ENCODE measurements at places on chromosomes 7 and 10.

DNA sequence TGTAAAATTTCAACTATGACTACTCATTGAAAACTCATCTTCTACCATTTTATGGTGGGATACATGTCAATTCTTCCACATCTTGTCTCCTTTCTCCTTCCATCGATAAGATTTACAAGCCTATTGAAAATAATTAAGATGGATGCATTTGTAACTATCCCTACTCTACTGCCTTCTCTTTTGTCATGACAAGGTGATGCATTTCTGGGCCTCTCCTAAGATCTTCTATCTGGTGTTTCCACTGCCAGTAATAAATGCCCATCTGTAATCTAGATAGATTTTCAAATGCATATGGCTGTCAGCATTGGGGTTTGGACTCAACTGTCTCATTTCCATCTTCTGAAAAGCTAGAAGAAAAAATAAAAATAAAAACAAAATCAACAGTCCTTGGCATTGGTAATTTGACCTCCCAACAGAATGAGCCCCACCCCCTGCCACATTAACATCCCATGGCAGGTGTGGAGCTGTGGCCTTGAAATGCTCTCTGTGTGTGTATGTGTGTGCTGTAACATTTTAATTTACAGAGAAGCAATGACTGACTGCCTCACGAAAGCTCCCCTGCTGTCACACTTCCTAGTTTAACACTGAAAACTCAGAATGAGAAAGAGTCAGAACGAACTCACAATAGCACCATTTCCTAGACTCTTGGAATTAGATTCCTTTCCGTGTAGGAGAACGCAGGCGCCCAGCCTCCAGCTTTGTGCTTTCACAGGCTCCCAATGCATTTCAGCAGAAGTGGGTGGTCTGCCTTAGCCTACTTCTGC lies 74.2 kb downstream of the RHOBTB1 start:
- no peak for DNase-seq

DNA sequence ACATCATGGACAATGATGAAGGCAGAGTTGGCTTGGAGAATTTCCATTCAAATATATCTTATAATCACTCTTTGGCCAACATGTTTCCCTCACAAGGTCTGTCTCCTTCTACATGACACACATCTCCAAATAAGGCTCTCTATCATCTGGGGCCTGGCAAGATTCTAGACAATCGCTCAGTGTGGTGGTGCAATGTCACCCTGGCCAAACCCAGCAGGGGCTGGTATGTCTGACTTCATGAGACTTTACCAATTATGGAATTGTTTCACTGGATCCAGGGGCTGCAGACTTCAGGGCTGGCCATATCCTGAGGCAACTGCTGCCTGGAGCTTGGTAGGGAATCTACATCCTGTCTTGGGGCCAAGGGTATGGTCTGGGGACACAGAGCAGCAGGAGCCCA lies 319.0 kb downstream of the PLXNA4 start:
- DNase-seq, result no peak

DNA sequence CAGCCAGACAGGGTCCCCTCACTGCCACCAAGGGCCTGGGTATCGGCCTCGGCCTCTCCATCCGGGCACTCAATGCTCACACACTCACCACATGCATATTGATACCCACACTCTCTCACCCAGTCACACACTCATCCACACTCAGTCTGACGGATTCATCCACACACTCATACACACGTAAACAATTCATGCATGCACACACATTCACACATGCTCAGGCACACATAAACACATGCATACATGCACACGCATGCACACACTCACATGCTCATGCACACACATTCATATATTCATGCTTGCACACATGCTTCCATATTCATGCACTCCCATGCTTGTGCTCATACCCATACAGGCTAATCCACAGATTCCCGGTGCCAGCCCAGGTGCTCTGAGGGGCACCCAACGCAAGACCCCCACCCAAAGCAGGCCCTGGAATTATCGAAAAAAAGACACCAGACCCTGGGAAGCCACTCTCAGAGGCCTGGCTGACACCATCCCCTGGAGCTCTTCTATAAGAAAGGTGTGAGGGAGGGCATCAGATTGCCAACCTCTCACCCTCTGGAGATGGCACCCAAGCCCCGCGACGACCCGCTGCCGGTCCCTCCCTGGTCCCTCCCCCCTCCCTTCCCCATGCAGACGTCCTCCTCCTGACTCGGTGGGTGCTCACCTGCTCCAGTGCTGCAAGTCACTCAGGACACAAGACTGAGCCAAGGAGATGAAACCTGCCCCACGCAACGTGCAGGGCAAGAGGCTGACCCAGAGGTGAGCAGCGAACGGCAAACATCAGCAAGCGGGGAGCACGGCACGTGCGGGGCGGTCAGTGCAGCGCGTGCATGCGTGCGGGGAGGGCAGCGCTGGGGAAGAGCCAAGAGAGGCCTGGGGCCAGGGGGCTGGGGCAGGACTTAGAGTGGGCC lies 15.2 kb downstream of the STK32C start:
- DNase-seq, result no peak

GRCh38 chr7:29853072-29853471 lies 46.8 kb downstream of the WIPF3 start:
- DNase-seq, result no peak

- DNase-seq, result no peak
These were observed 28.4 kb upstream of the RET start for GRCh38 chr10:43048301-43049051.

Data from NCI-H526 treated with DMSO at 0.1 percent for 48 hours (cell line).